ENCODE measurements at places on chromosomes 1 and 21.

- no peak for DNase-seq
Measured at GRCh38 chr1:12757836-12758235, 11.8 kb downstream of the CFAP107 start.

- DNase-seq, result no peak
Measured at GRCh38 chr1:14842361-14842760, 243.9 kb downstream of the KAZN start.

- DNase-seq, result peak; percentile 47
Measured at GRCh38 chr1:36166938-36167905, 11.3 kb downstream of the MAP7D1 start.

GRCh38 chr21:33974513-33975468, 59.2 kb upstream of the ATP5PO start:
- no peak for DNase-seq

GRCh38 chr1:214224611-214225354, 56.2 kb upstream of the SMYD2 start:
- DNase-seq, result peak; percentile 79

DNA sequence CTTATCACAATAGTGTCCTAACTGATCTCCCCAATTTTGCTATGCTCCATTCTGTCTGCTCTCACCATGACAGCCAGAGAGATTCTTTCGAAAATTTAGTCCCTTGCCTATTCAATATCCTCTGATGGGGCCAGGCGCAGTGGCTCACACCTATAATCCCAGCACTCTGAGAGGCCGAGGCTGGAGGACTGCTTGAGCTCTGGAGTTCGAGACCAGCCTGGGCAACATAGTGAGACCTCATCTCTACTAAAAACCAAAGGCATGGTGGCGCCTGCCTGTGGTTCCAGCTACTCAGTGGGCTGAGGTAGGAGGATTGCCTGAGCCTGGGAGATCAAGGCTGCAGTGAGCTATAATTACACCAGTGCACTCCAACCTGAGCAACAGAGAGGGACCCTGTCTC, 16.1 kb upstream of the PDZK1IP1 start:
- no peak for DNase-seq

- no peak for DNase-seq
Measured at GRCh38 chr21:45017039-45017960, 57.1 kb upstream of the ADARB1 start.

GRCh38 chr1:221672239-221672645, 69.6 kb downstream of the DUSP10 start:
- no peak for DNase-seq

DNA sequence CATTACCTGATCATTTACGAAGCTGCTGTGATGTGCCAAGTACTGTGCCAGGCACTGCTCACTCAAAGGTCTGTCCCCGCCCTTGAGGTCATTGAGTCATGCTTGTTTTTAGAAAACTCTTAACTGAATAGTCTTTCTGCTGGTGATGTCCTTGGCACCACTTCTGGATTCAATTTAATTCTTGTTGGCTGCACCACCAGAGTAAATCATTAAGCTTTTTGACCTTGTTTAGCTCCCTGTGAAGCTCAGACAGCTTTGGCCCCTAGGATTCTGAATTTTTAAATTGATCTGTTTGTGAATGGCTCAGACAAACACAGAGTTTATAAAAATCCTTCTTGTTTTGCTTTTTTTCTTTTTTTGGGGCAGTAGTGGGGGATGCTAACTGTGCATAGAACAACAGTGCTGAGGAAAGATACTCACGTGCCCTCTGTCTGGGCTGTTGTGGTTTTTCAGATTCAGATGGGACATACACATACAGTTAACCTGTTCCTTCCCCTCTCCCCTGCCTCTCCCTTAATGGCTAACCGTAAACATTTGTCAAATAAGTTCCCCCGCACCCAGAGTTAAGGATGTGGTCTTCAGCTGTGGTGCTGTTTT, 67.6 kb downstream of the MTR start:
- no peak for DNase-seq

- no peak for DNase-seq
Measured at GRCh38 chr1:155017946-155018316, 15.3 kb downstream of the ZBTB7B start.

DNA sequence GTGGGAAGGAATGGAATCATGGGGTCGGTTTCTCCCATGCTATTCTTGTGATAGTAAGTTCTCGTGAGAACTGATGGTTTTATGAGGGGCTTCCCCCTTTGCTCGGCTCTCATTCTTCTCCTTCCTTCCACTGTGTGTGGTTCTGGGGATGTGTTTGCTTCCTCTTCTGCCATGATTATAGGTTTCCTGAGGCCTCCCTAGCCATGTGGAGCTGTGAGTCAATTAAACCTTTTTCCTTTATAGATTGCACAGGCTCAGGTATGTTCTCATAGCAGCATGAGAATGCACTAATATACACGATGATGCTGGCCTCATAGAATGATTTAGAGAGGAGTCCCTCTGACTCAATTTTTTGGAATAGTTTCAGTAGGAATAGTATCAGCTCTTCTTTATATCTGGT, 195.4 kb upstream of the IVNS1ABP start:
- no peak for DNase-seq

GRCh38 chr1:64712049-64712448, 32.8 kb upstream of the RAVER2 start:
- no peak for DNase-seq

DNA sequence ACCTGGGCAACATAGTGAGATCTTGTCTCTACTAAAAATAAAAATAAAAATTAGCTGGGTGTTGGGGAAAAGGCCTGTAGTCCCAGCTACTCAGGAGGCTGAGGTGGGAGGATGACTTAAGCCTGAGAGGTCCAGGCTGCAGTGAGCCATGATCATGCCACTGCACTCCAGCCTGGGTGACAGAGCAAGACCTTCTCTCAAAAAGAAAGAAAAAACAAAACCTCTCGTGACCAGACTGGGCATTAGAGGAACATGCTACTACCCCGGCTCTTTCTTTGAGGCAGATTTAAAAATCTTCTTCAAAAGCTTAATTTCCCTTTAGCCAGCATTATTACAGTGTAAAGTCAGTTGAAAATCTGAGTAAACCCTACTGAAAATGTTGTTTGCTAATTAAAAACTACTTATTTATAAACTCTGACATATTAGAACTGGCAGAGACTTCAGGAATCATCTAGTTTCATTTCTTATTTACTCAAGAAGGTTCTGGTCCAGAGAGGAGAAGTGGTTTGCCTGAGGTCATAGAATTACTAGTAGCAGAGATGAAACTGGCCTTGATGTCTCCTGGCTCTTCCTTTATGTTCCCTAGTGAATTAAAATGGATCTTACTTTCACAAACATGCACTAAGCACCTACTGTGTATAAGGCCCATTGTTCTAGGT, 11.6 kb upstream of the ELAVL4 start:
- no peak for DNase-seq

DNA sequence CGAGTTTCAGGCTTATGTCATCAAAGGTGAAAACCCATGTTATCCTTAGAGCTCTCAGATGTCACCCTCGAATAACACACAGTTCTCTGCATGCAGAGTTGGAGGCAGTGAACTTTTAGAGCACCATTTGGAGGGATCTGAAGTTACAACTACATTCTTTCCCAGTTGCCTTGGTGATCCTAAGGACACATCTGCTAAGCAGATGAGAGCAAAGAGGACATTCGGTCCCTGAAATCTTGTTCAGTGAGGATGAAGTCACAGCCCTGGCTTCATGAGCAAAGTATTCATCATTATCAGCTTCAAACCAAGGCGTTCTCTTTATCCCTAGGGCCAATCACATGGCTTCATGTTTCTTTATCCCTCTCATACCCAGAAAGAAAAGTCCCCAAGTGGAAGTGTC, 23.1 kb upstream of the MCOLN2 start:
- DNase-seq, result no peak

DNA sequence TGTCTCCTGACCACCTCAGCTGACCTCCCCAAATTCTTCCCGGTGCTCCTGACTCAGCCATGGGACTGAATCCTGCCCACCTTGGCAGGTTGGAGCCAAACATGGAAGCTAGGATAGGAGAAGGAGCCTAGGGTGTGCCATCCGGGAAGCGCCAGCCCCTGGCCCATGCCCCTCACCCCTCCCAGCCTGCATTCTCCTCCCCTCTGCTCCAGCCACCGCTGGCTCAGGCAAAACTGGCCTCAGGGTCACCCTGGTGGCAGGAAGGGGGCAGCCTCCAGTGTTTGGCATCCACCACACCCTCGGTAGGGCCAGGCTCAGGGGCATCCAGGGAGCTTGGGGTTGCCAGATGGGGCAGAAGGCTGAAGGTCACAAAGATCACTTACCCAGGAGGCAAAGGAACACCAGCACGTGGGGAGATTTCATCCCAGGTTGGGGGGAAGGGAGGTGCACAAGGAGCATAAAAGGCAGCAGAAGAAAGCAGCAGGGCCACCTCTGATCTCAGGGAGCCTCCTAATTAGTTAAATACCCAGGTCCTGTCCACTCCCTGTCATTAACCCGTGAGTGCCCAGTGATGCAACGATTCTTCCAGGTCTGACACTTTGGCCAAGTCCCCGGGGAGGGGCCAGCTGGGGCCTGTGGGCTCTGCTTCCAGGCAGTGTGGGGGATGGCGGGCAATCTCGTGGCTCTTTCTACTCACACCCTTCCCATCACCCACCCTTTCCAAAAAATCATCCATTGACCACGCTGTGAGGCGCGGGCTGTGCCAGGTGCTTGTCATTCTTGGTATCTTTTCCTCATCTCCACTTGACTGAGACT, at the start of gene PLA2G2E:
TSS of gene PLA2G2E (minus strand) at position 481 of the 816 bp plus-strand sequence. CDS start at position 423, 58 bp downstream.
- DNase-seq, result no peak

Data from mesendoderm (in vitro differentiated cells).